ENCODE measurements at places on chromosomes 13 and 19.

DNA sequence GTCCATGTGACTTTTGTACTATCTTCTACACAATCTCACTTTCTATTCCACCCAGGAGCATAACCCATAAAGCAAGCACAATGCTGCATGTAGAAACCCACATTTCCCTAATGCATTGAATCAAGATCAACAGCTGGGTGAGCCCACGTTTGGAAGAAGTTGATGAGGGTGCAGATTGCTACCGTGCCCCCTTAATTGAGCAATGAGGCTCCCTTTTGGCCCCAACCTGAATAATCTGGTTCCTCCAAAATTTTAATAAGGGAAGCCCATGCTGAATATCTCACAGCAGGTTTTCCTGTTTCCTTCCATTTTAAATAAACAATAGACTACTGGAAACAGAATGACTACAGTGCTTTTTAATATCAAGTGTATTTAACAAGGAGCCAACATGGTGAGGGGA lies 403.6 kb upstream of the SGCG start:
- no peak for DNase-seq

- DNase-seq, result no peak
Measured at GRCh38 chr19:10407096-10407495, 3.8 kb upstream of the CDC37 start.

DNA sequence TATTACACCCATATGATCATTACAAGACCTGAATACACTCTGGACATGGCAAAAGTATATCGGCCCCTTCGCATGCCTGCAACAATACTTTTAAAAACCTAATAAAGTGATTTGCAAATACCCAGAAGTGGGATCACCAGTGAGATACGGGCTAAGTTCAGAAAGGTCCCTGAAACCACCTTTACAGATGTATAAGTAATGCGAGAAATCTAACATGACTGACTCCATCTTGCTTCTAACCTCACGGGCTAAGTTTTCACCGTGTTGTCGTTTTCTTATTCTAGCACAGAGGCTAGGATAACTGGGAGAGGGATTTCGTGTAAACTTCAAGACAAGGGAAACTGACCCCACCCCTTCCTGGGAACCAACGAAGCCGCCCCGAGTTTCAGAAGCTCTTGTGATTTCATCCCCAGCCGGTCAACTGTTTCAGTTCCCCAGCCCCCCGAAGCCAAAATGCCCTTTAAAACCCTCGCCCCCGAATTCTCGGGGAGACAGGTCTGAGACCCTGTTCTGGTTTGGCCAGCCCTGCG lies 703 bp downstream of the NEK3 start:
- DNase-seq, result no peak

DNA sequence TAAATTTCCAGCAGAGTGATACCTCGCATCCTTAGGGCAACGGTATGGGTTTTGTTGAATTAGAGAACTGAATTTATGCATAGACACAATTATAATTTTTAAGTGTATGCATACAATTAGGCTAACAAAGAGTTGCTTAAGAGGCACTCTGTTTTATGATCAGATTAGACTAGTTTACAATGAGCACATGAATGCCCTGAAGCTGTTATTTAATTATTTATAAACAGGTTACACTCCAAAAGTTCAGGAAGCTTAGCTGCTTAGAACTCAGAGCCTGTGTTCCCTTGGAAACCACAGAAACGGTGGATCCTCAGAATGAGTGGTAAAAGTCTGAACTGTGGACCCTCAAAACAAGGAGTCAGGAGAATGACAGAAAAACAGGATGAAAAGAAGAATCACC lies 72.5 kb upstream of the FBXL3 start:
- no peak for DNase-seq

DNA sequence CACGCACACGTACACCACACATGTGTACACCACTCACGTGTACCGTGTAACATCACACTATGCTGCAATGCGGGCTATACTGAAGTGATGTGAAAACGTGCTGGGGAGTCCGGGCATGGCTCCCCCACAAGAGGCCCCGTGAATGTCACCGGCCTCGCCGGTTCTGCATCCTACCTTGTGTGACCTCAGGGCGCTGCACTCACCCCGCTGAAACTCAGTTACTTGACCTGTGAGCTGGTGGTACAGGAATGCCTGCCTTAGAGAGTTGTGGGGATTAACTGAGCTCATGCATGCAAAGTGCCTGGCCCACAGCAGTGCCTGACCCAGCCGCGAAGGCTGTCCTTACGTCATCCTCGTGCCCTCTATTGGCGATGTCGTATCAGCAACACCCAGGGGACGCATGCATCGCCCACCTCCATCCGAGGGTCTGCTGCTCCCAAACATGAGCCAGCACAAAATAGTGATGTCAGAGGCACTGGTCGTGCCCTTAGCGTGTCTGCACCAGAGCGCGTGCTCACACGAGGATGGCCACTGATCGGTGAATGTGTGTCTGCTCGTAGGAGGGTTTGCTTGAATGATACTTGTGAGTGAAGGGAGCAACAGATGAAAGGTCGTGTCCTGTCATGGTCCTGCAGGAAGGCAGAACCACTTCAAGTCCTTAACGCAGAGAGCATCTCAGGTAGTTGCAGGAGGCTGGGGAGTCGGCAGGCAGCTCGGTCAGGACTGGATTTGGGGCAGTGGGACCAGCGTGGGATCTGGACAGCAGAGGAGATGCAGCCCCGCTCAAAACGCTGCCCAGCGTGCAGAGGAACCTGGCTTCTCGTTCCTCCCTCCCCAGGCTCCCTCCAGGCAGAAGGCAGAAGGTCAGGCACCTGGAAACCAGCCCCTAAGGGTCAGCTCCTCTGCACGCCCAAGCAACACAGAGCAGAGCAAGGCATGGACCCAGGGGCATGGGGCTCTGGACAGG lies 126.2 kb upstream of the SPACA7 start:
- no peak for DNase-seq

DNA sequence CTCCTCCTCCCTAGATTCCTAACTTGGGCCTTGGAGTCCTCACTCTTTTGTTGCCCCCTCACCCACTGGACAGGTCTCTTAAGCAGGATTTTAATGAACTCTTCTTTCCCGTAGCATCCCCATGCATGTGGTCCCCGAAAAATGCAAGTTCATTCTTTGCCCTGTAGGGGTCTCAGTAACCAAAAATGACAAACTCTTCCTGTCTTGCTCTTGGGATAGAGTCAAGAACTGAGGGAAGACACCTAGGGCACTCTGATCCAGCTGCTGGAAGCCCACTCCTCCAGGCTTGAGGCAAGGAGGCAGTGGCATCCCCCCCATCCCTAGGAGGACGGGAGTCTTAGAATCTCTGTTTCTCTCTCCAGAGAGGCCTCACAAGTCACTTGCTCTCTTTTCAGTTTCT lies 987.0 kb downstream of the DIAPH3 start:
- no peak for DNase-seq

DNA sequence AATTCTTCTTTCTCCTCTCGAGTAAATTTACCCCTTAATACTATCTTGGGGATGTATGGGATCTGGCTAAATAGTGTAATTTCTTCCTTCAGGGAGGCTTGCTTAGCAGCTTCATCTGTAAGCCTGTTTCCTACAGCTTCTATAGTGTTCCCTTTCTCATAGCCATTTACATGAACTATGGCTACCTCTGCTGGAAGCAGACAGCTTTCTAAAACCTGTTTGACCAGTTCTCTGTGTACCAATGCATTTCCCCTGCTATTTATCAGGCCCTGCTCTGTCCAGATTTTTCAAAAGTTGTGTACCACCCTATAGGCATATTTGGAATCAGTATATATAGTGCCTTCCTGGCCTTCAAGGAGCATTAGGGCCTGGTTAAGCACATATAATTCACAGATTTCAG lies 113.6 kb upstream of the PCDH9 start:
- no peak for DNase-seq

DNA sequence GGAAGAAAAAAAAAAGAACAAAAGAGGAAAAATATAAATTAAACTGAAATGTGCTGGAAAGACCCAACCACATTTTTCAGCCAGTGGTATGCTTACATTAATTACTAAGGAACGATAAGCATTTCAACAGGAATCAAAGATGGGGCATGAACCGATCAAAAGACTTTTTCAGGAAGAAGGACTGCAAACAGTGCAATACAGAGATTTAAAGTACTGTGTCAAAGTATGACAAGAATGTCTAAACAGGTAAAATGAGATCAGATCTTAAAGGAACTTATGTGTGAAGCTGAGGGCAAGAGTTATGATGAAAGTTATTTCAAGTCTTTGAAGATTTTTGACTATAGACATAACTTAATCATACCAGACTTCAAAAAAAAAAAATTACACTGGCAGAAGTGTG lies 1761.8 kb downstream of the SLITRK5 start:
- DNase-seq, result no peak

- DNase-seq, result no peak
Measured at GRCh38 chr19:17214508-17215126, 540 bp upstream of the USE1 start.

- DNase-seq, result no peak
Measured at GRCh38 chr13:83987394-83987793, 105.1 kb upstream of the SLITRK1 start.

- no peak for DNase-seq
Measured at GRCh38 chr13:102333320-102334198, 68.3 kb downstream of the FGF14 start.

- DNase-seq, result no peak
Measured at GRCh38 chr13:78608252-78608687, 4.9 kb upstream of the POU4F1 start.

Measured in stimulated activated CD8-positive, alpha-beta memory T cell treated with anti-CD3 and anti-CD28 coated beads, Interleukin-7, amount 100 ng/mL, for 1 hour (primary cell).